ENCODE measurements at places on chromosomes 6 and 20.

DNA sequence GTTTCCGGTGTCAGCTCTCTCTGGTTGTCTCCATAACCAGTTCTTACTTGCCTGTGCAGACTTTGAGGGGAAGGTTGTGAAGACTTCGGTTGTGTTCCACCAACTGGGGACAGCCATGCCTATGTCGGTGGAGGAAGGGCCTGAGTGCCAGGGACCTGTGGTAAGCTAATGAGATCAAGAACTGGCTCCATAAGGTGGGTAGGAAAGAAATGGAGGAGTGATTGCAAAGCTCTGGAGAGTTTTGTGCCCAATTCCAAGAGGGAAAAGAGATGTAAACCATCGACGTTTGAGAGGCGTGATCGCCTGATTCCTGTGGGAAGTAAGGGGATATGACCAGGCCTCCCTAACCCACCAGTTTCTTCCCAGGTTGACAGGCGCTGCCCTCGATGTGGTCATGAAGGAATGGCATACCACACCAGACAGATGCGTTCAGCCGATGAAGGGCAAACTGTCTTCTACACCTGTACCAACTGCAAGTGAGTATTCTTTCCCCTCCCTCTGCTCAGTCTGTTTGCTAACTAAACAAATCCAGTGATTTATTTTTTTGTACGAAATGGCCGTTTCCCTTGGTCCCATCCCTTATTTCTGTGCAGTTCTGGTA is 893 bp downstream of the POLR1H start:
- no peak for DNase-seq

- DNase-seq = no peak
These were observed 29.4 kb downstream of the KIF13A start for GRCh38 chr6:17957904-17958620.

DNA sequence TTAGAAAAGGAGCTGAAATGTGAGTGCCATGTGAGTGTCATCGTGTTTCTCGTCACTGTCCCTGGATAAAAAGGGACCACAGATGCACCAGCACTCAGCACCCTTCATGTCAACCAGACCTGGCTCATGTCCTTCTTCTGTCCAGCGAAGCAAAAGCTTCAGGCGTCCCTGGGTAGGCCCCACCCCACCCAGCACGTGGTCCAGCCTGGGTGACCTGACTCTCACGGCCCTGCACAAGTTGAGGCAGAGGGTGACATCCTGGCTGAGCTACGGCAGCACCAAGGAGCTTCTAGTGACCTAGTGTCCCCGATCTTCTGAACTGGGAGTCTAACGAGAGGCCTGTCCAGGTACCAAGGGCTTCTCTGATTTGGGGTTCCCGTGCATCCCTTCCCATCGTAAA is 37.8 kb downstream of the PSMG4 start:
- no peak for DNase-seq

GRCh38 chr6:69901361-69901760 is 35.0 kb downstream of the COL19A1 start:
- DNase-seq = no peak

DNA sequence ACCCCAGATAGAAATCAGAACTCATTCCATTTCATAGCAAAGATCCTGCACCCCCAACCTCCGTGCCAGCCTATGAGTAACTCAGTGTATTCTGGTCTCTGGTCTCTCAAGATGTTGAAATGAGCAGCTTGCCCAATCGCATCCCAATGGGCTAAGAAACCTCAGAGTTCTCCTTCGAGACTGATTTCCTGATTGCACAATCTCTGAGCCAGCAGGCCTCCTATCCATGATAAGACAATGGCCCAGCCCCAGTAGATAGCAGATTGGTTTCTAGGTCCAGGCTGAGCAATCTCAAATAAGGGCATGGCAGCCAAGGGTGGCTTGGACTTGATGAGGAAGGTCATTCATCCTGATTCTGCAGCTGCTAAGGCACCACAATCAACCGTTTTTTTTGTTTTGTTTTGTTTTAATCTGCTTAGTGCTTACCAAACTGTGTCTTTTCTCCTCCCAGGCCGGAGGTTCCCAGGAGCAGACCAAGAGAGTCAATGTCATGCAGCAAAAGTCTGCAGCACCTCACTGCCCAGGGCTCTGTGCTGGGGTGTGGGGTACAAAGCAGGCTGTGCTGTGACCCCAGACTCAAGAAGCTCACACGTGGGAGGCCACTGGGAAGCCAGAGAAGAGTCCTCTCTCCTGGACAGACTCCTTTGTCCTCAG is 125.1 kb upstream of the NXT1 start:
- peak; percentile 74 for DNase-seq

DNA sequence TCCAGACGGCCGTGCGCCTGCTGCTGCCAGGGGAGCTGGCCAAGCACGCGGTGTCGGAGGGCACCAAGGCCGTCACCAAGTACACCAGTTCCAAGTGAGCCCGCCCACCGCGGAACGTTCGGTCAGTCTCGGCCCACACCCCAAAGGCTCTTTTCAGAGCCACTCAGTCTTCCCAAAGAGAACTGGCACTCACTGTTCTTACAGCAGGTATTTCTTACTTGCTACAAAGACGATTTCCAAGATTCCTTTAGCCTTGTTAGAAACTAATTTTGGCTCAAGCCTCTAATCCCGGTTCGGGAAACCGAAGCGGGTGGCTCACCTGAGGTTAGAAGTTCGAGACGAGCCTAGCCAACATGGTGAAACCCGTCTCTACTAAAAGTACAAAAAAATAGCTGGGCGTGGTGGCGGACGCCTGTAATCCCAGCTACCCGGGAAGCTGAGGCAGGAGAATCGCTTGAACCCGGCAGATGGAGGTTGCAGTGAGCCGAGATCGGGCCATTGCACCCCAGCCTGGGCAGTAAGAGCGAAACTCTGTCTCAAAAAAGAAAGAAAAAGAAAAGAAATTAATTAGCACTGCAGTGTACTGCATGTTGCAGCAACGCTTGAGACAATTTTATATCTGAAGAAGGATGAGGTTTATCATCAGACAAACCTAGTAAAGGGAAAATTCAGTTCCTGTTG is 73.1 kb downstream of the OR2B2 start:
- DNase-seq = no peak

Measured in CD4-positive, alpha-beta T cell treated with Interleukin-15 for 1 hour (primary cell).